Stimulated activated CD4-positive, alpha-beta T cell treated with anti-CD3 and anti-CD28 coated beads, Interleukin-15, amount 100 ng/mL, for 1 hour (primary cell): ENCODE measurements at places on chromosomes 2 and 18.

DNA sequence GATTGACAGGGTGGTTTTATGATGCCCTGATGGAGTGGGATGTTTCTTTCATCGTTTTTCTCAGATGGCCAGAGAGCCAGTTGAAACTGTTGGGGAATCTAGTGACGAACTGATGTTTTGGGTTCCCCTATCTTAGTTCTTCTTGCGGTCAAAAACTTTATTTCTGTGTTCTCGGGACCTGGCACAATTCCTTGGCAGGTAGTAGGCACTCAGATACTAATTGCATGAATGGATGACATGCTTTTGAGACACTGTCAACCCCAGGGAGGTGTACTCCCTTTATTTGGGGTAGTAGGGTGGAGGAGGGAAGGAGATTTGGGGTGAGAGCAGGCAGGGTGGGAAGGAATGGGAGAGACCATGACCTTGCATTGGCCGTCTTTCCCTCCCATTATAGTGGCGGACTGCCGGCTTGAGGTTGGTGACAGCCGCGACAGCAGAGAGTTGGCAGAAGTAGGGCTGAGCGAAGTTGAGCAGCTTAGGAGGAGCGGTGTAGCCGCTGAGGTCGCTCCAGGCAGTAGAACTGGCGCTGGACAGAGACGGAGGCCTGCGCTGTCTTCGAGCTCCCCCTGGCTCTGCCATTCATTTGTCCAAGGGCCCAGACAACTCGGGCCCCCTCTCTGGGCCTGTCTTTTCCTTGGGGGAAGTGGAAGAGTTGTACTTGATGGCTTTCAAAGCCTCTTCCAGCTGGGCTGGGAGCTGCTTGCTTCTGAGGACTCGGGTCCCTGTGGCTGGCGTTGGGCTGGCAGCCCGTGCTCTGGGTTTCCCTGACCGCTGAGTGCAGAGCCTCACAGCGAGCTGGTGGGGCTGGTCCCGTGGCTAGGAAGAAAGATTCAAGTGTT, 2.6 kb downstream of the TET3 start:
- no peak for DNase-seq

- DNase-seq: no peak
Observed at GRCh38 chr2:159219394-159219998, 67.0 kb downstream of the WDSUB1 start.

- no peak for DNase-seq
Observed at GRCh38 chr2:225398372-225398771, 1.1 kb upstream of the NYAP2 start.

DNA sequence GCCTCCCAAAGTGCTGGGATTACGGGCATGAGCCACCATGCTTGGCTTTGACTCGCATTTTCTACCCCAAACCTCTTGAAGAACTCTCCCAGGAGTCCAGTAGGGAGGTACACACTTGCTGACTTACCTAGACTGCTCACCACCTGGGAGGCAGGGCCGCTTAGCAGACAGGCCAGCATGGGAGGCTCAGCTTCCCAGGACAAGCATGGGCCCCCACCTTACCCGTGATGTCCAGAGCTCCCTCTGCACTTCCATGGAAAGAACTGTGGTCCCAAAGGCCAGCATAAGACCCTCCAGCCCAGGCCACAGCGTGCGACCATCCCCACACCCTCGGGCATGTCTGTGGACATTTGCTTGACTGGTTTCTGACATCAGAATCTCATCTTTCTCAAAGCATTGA, 36.8 kb downstream of the ST8SIA5 start:
- no peak for DNase-seq

DNA sequence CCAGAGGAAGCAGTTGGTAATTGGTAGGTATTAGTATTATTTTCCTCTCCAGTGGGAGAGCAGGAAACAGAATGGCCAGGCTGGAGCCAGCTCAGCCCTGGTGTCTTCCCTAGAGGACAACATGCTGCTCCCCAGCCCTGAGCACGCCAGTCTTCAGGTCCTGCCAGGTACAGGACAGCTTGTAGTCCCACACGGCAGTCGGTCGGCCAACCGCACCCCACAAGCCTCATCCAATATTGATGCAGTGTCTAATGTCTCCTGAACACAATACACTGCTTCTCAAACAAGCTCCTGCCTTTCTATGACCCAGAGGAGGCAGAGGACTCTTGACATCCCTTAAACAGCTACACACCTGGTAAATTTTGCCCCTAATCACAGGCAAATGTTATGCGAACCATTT, 71.0 kb upstream of the PPP1CB start:
- no peak for DNase-seq

DNA sequence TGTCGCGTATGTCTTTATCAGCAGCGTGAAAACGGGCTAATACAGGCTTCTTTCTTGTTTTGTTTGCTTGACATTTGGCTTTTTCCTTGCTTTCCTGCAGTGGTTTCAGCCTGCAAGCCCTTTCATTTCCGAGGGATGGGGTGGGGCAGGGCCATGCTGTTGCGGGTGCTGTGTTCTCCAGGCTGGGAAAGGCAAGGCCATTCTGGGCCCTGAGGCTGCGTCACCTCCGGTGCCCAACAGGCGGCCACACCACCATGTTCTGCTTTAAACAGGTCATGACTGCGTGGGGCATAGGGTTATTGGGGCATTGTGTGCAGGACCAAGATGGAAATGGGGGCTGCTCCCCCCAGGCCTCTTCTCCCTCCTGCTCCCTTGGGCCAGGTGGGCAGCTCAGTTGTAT, 38.6 kb upstream of the PLB1 start:
- no peak for DNase-seq

DNA sequence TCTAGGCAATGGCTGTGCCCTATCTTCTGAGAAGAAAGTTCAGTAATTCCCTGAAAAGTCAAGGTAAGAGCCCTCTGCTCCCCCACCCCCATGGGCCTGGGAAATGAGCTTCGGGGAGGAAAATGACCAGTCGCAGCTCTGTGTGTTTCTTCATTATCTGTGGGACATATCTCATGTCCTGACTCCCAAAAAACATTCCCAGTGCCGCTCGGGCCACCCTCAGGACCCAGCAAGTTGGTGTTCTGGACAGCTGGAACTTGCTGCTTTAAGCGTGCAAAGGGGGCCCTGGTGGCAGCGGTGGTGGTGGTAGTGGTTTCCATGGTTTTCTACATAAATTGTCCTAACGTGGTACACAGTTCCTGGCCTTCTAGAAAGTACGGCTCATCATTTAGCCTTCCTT, 17.2 kb upstream of the PRLH start:
- DNase-seq: no peak

DNA sequence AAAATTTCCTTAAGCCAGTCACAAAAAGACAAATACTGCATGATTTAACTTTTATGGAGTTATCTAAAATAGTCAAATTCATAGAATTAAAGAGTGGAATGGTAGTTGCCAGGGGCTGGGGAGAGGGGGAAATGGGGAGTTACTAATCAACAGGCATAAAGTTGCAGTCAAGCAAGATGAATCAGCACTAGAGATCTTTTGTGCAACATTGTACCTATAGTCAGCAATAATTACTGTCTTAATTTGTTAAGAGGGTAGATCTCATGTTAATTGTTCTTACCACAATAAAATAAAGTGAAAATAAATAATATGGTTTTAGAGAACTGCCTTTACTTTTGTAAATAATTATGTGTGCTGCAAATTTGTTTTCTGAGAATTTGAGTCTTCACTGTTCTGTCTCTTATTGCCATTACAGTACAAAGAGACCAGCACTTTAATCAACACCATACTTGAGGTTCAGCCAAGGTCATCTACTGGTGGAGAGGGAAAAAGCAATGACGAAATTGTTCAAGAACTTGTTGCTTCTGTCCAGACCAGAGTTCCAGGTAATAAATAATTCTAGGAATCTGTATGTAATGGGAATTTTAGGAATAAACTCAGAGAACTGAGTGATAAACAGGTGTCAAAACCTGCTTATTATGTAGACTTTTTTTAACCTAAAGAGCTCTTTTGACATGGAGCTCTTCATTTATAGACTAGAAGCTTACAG, 75.5 kb downstream of the TRABD2A start:
- DNase-seq: no peak

- no peak for DNase-seq
Observed at GRCh38 chr2:239514754-239515530, 114.1 kb upstream of the HDAC4 start.

GRCh38 chr18:6744816-6745455, 15.4 kb downstream of the ARHGAP28 start:
- no peak for DNase-seq

DNA sequence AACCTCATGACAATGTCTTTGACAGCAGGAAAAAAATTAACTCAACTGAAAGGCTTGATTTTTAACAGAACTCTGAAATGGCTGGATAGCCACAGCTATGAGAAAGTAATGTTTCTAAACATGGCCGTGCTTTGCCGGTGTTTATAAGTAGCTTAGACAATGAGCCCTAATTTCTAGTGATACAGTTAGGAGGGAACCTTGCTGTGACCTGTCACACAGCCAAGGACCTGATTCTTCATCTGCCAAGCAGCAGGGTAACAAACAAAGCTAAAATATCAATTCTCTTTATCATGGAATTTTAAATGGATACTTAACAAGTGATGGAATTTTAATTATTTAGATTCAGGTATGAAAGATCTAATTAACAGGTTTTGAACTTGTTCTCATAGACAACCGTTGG, 24.3 kb upstream of the DYNC2LI1 start:
- DNase-seq: no peak

DNA sequence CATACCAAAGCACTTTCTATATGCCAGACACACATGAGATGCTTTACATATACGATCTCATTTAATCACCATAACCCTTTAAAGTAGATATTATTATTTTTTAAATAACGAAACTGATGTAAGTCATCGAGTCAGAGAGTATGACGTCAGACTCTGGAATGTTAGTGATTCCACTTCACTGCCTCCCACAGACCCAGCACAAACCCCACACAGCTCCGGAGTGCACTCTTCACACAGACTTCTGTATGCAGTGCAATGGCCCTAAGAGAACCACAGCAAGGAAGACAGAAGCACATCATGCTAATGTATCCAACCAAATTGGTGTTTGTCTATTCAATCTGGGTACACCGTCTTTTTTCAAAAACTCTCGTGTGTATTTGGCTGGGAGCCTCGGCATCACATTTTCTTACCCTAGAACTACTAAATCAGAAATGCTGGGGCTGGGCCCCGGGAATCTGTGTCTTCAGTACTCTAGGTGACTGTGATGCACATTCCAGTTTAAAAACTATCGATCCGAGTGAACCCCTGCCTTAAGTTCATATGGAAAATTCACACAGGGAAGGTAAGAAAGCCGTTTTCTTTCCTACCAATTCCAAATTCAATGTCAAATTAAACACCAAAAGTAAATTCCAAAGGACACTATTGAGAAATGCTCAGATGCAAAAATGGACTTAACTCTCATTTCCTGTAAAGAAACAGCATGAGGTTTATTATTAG, 117.7 kb upstream of the ACVR1C start:
- no peak for DNase-seq

DNA sequence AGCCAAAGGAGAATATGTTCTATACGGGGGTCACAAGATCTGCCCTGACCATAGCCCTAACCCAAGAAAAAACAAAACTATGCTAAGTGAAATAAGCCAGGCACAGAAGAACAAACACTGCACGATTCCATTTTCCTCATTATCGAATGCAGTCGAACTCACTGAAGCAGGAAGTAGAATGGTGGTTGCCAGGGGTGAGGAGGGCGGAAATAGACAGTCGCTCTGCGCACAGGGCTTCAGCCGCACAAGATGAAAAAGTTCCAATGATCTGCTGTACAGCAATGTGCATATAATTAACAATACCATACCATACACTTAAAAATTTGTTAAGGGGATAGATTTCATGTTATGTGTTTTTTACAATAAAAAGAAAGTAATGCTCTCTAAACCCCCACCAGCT, 257.7 kb downstream of the TXNL1 start:
- DNase-seq: no peak

- no peak for DNase-seq
Observed at GRCh38 chr2:227010433-227010832, 153.6 kb downstream of the COL4A4 start.

- DNase-seq: no peak
Observed at GRCh38 chr2:181250691-181251090, 206.5 kb upstream of the ITGA4 start.

DNA sequence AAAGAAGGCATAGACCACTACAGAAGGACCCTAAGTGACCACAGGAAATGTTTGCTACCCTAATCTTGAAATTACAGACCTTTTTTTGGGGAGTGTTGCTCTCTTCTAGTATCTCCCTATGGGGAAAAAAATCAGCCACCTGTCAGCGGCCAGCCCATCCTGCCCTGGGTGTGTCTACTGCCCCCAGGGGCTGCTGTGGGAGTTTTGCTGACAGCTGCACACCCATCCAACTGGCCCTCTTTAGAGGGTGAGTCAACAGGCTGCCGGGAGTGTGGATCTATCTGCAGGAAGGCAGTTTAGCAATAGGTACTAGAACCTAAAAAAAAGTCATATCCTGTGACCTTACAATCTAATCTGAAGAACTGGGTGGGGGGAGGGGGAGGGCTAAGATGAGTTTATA, 796 bp upstream of the DYSF start:
- no peak for DNase-seq

DNA sequence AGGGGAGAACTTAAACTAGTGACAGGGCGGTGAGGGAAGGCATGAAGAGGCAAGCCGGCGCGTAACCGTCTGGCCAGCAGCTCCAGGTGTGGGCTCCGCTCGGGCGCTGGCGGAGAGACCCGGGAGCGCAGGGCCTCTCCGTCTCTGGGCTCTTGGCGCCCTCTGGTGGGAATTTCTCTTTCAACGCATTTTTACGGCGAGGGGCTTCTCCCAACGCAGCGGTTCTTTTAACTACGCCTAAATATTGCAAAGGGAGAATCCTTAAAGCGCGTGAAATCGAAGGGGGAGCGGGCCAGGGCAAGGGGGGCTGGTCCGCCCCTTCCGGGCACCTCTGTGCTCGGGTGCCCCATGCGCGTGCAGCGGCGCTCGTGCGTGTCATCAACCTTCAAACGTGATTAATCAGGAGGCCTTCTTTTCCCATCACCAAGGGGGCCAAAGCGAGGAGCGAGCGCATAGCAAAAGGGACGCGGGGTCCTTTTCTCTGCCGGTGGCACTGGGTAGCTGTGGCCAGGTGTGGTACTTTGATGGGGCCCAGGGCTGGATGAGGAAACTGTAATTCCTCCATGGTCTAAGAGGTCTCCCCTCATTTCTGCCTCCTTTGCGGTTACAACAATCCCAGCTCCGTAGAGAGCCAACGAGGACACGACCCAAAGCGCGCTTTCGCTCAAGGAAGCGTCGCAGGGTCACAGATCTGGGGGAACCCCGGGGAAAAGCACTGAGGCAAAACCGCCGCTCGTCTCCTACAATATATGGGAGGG, 762 bp upstream of the GAD1 start:
- peak; percentile 44 for DNase-seq

DNA sequence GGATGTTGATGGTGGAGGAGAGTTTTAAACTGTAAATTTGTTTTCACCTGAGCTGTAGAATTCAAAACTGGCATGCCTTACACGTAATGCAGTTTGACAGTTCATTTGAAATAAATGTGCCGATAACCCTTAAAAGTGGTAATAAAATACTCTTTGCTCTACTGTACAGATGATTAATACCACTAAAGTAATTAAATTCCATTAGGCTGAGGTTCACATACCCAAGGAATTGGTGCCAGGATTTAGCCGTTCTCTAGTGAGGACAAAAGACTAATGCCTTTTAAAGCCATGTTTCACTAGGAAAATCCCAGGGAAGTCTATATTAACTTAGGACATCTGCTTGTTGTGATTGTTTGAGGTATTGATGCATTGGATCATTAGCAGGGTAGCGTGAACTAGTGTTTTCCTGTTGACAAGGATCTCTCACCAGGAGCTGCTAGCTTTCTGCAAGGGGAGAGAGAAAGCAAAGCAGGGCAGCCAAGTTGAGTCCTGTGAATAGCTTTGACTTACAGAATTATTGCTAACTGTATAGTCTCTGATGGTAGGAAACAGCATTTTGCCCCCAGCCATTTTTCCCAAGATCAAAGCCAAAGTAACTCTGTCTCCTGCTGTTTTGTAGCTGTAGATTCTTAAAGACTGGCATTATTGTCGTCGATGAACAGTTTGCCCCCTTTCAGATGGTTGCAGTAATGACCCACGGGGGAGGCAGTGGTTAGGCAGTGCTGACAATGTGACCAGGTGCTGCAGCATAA, 280.9 kb upstream of the FANCL start:
- no peak for DNase-seq
